ENCODE measurements at places on chromosomes 7 and 10.
A peak's percentile ranks its signal among the peaks of the same experiment; 100 is the strongest.

DNA sequence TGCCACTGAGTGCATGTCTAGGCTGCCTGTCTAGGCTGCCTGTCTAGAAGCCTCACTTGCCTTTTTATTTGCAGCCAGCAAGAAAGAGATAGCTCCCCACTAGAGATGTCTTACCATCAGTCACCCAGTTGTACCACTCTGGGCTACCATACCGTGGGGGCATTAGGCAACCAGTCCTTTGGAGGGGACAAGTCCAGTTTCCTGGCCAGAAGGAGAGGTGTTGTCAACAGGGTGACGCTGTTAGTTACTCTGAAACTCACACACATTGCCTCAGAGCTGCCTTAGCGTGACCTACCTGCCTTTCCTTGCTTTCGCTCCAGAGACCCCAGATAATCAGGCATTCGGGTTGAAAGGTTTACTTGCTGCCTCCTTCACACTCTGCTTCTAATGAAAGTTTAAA is 155.4 kb downstream of the CELF2 start:
- DNase-seq, result no peak

GRCh38 chr10:7792541-7792940 is 4.6 kb downstream of the ATP5F1C start:
- no peak for DNase-seq

GRCh38 chr10:27628621-27629020 is 117.0 kb downstream of the MKX start:
- no peak for DNase-seq

DNA sequence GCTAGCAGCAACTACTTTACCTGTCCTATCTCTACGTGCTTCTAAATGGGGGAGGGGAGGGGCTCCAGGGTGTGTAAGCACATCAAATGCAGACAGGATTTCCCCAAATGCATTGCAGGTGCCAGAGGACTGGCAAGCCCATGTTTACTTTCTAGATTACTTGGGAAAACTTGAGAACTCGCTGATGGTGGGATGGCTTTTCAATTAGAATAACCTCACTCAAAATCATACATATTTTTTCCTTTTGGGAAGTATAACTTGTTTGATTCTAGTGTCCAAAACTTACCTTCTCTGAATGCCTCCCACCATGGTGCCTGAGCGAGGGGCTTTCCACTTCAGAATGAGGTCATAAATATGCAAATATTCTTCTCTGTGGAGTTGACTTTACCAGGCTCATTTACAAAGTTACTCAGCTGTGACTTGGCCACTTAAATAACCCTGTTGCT is 191.3 kb upstream of the RHOBTB1 start:
- DNase-seq, result no peak

DNA sequence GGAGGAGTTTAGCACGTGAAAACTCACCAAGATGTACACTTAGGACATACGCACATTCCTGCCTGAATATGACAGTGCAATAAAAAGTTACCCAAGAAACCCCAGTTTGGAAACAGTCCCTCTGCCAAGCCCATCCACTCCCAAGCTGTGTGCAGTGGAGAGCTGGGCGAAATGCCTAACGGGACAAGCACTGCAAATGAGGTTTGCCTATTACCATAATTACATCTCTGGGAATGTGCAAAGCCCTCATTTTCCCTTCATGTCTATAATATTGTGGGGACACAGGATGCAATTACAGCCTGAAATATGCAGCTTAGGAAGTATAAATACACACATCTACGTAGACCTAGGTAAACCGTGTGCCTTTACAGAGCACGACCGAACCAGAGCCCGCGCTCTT is 117.5 kb downstream of the PLXNA4 start:
- no peak for DNase-seq

- DNase-seq, result no peak
These were observed 10.4 kb upstream of the ASCC1 start for GRCh38 chr10:72226418-72227027.

- no peak for DNase-seq
These were observed 86.3 kb downstream of the MRPL32 start for GRCh38 chr7:43018446-43018845.

- peak; percentile 85 for DNase-seq
These were observed at the start of gene ZNF33A for GRCh38 chr10:38010119-38010903. Gene ZNF33A, plus strand, starts transcription at chr10:38010675. Its CDS starts 1,667 bp downstream, at chr10:38012342.

- no peak for DNase-seq
These were observed 562.4 kb upstream of the AUTS2 start for GRCh38 chr7:69035826-69036225.

DNA sequence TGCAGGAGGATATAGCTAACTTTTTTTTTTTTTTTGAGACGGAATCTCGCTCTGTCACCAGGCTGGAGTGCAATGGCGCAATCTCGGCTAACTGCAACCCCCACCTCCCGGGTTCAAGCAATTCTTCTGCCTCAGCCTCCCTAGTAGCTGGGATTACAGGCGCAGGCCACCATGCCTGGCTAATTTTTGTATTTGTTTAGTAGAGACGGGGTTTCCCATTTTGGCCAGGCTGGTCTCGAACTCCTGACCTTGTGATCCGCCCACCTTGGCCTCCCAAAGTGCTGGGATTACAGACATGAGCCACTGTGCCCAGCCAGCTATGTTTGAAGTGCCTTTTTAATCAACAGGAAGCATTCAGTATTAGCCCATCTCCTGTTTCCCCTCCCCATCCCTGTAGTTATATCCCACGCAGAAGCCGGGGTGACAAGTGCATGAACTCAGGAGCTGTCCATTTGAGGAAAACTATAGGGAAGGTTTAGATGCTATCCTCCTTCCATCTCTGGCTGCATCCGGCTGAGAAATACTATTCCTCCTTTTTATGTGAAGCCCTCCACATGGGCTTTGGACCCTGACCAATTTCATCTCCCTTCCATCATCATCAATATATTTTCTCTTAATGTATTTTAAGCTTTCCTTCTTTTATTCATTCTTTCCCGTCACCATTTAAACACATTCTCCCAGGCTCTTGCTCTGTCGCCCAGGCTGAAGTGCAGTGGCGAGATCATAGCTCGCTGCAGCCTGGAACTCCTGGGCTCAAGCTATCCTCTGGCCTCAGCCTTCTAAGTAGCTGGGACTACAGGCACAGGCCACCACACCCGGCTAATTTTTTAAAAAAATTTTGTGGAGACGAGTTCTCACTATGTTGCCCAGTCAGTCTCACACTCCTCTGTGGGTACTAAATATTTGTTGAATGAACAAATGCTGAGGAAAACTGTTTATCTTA is 1.3 kb upstream of the POT1 start:
- no peak for DNase-seq

GRCh38 chr10:17029581-17030271 is 99.9 kb downstream of the CUBN start:
- peak; percentile 91 for DNase-seq

DNA sequence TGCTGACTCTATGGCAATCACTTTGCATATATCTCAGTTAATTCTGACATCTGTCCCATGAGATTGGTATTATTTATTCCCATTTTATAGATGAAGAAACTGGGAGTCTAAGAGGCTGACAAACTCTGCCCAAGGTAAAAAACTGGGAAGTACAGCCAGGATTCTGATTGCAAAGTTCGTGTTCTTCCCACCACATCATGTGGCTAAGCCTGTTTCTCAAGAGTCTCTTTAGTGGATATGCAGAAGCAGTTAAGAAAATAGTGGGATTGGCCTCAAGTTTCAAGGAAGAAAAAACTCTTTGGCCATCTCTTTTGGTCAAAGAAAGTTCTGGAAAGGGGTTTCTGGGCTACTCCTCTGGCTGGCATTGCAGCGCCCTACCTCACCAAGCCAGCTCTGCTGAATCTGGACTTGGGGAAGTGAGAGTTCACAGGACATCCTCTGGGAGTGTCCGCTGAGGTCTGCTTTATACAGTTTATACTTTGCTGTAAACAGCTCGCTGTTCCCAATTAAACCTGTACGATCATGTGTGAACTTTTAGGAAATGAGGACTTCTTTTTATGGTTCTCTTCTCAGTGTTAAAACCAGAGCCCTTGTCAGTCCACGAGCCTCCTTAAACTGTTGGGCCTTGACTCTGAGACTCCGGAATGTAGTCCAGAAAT is 12.2 kb upstream of the BMPR1A start:
- no peak for DNase-seq

DNA sequence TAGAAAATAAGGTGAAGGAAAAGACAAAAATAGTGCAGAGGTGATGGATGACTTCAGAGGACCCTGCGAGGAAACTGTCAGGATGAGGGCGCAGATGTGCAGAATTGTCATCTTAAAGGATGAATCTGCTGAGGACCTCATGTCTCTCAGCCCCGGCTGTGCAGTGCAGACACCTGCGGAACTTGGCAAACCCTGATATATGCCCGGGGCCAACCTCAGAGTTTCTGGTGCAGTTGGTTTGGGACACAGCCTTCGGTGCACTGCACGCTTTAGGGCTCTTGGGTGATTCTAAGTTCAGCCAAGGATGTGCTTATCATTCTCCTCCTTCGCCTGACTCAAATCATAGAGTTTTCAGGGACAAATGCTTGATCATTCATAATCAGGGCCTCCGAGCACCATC is 310.1 kb downstream of the TCERG1L start:
- DNase-seq, result no peak

DNA sequence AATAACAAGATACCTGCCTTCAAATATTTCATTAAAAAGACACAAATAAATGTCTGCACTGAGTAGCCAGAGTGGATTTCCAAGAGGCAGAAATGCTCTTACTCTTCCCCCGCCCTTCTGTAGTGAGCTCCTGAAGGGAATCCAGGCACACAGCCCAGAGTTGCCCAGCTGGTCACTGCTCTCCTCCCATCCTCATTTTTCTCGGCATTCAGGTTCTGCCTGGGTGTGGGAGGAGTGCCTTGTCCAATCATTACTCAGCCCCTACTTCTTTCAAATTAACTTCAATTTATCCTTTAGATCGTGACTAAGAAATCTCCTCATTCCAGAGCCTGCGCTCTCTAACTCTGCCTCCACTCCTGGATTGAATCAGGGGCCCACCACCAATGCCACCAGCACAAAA is 12.2 kb downstream of the CCDC6 start:
- DNase-seq, result no peak

GRCh38 chr7:91551377-91552175 is 287.3 kb downstream of the FZD1 start:
- no peak for DNase-seq

DNA sequence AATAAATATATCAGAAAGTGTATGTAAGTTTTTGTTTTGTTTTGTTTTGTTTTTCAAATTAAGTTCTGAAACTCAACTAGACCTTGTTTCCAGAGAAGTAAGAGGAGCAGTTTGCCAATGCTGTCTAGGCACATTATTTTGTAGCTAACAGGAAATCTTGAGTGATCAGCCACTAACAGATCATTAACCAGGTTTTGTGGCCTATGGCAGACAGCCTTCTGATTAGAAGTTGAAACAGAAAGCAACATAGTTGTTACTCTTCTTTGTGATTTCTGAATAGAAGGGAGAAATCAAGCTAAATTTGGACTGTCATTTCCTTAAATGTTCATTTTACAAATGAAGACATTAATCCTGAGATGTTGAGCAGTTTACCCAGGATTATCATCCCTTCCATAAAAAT is 142.6 kb downstream of the PLXDC2 start:
- DNase-seq, result no peak

GRCh38 chr7:119994928-119995327 is 278.0 kb upstream of the KCND2 start:
- no peak for DNase-seq

GRCh38 chr10:111716032-111716431 is 467.5 kb downstream of the GPAM start:
- no peak for DNase-seq

DNA sequence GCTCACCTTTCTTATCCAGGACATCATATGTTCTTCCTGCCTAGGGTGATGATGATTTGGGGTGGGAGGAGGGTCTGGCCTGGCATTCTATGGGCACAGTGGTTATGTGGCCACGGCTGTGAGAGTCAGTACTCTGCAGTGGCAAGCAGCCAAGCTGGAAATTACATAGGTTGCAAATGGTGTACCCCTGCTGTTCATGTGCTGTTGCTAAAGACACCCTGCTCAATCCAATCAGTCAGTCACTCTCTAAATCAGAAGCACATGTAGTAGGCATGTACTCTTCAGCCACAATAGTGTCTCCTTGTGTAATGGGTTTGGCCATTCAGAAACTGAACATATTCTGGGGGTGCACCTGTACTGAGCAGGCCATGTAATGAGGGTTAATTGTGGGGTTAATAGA is 449.1 kb upstream of the ANKRD30A start:
- no peak for DNase-seq

- no peak for DNase-seq
These were observed 327.3 kb upstream of the NRP1 start for GRCh38 chr10:33661580-33662336.

- peak; percentile 19 for DNase-seq
These were observed 26.1 kb downstream of the ANXA8 start for GRCh38 chr10:47457826-47458225.

- peak; percentile 50 for DNase-seq
These were observed 566 bp downstream of the MAD1L1 start for GRCh38 chr7:2231992-2232765.

DNA sequence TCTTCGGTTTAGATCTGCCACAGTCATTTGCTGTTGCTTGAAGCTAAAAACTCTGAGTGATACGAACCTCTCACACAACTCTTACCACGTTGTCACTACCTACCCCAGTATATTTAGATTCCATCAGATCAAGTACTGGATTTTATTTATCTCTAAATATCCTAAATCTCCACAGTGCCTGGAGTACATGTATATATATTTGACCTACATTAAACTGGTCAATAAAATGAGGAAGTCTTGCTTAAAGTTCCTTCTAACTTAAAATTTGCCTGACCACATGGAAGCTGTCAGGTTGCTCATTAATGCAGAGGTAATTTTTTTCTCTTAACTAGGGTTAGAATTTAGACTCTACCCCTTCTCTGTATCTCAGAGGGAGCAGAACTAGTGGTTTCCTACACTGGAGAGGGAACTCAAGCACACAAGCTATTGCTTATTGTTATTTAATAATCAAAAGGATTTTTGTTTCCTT is 3.1 kb upstream of the MACC1 start:
- no peak for DNase-seq

DNA sequence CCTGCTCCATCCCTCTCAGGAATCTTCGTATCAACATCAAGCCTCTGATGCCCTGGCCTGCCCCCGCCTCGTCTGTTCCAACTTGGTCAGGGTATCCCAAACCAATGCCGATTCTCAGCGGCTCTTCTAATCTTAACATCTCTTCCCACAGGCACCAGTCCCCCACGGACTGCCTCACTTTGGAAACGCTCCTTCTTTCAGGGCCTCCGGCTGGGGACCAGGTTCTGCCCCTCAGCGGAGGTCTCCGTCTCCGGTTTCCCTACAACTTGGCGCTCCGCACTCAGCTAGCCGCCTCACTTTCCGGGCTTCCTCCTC is 488 bp downstream of the ABCF2 start:
- no peak for DNase-seq

GRCh38 chr7:124449896-124450295 is 315.7 kb downstream of the GPR37 start:
- DNase-seq, result no peak
